ENCODE measurements at places on chromosomes 7 and 10. TPM values are rescaled to one million over a fixed set of nuclear protein-coding genes. Genes with fewer than 3 reads are reported as not detected.

GRCh38 chr10:78768041-78768835 lies 300.5 kb upstream of the ZMIZ1 start:
- DNase-seq: no peak

DNA sequence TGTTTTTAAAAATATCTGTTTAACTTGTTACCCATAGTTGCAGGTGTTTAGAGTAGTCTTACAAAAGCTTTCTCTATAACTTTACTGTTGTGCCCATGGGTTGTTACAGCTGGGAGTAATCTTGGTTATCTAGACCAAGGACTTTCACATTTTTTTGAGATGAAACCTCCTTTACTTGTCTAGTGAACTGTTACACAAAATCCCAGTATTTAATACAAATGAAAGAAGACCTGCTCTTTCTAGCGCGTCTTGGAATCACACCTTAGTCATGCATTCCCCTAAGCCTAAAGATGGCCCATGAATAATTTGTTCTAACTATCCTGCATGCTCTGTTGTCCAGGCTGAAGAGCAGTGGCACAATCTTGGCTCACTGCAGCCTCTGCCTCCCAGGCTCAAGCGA lies 38.0 kb downstream of the CSGALNACT2 start:
- DNase-seq: no peak

The SUFU gene
- 4.9 TPM for total RNA-seq

The TMEM213 gene
- not detected for total RNA-seq

The KCNIP2 gene
- 2.8 TPM for total RNA-seq

Measured in A172 (cell line).